ENCODE measurements at places on chromosomes 16 and 17.

GRCh38 chr16:50816901-50817555, 75.1 kb downstream of the CYLD start:
- no peak for DNase-seq

GRCh38 chr17:50631908-50632571, 2.6 kb upstream of the ABCC3 start:
- DNase-seq, result no peak

DNA sequence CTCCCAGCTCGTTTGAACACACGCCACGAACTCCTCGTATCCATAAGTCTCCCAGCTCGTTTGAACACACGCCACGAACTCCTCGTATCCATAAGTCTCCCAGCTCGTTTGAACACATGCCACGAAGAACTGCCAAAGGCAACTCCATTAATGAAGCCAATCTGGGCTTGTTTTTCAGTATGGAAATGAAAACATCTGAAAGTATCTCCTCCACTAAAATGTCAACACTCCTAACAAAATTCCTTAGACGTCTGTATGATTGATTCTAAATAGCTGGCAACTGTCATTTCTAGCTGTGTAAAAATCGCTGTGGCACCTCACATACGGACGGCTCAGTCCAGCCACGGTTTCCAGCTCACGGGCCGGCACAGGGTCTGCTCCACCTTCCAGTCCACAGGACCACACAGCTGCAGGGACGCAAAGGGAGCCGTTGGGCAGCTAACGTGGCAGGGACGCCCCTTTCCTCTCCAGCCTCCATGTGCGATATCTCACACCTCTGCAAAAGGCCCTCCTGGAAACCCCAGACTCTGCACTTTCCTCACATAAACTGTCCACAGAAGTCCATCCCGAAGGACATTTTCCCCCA, 67.1 kb upstream of the METRNL start:
- DNase-seq, result no peak

DNA sequence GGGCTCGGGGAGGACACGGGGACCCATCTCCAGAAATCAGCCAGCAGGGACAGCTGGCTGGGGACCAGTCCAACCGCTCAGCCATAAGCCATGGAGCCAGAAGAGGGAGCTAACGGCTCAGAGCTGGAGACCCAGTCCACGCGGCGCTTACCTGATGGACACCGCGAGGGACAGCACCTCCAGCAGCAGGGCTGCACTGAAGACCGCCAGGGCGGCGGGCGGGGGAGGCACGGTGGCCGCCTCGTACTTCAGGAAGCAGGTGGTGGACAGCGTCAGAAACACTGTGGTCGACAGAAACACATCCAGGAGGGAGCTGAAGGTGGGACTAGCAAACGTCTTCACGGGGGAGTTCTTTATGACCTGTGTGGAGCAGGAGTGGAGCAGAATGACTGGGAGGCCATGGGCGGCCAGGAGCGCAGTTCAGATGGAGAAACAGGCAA, 102.6 kb upstream of the CREBBP start:
- DNase-seq, result no peak

GRCh38 chr16:56068816-56069215, 122.5 kb upstream of the GNAO1 start:
- no peak for DNase-seq

GRCh38 chr16:88118376-88118775, 167.1 kb downstream of the BANP start:
- no peak for DNase-seq
